ENCODE measurements at places on chromosomes 1 and 21. TPM values are rescaled to one million over a fixed set of nuclear protein-coding genes. Genes with fewer than 3 reads are reported as not detected.

The CD2 gene
- polyA plus RNA-seq = not detected

The CD1E gene
- polyA plus RNA-seq = not detected

The SSX2IP gene
- 45.4 TPM for polyA plus RNA-seq

The ABCD3 gene
- polyA plus RNA-seq = 12.7 TPM

The SLC30A10 gene
- 9.5 TPM for polyA plus RNA-seq

The BCL2L15 gene
- polyA plus RNA-seq = 0.32 TPM

The CFHR2 gene
- not detected for polyA plus RNA-seq

The PPP1R15B gene
- polyA plus RNA-seq = 27.2 TPM

The TAS1R3 gene
- 0.03 TPM for polyA plus RNA-seq

The KRTAP10-6 gene
- polyA plus RNA-seq = not detected

Measured in K562 (cell line).